ENCODE measurements at places on chromosomes 5 and 9.

DNA sequence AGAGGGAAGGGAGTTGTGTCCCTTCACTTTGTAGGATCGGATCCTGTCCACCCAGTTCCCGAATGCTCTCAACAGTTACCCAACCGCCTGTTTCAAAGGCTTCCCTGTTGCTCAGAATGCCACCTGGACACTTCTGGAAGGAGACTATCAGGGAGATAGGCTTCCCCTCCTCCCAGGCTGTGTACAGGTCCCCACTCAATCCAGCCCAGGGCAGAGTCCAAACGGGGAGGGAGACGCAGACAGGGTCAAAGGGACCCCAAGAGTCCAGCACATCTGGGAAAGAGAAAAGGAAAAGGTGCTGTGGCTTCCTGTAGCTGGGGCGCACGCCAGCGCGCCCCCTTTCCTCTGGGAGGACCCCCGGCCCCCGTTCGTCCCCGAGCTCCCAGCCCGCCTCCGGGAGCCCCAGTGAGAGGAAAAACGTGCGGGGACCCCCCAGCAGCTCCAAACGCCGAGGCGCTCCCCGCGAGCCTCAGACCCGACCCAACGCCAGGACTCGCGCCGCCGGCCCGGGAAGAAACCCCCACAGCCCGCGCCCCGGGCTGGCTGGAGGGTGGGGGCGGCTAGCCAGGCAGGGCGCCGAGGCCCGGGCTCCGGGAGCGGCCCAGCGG, 640 bp downstream of the SURF4 start:
- DNase-seq = no peak

- no peak for DNase-seq
Observed at GRCh38 chr5:131462454-131462853, 172.6 kb downstream of the RAPGEF6 start.

DNA sequence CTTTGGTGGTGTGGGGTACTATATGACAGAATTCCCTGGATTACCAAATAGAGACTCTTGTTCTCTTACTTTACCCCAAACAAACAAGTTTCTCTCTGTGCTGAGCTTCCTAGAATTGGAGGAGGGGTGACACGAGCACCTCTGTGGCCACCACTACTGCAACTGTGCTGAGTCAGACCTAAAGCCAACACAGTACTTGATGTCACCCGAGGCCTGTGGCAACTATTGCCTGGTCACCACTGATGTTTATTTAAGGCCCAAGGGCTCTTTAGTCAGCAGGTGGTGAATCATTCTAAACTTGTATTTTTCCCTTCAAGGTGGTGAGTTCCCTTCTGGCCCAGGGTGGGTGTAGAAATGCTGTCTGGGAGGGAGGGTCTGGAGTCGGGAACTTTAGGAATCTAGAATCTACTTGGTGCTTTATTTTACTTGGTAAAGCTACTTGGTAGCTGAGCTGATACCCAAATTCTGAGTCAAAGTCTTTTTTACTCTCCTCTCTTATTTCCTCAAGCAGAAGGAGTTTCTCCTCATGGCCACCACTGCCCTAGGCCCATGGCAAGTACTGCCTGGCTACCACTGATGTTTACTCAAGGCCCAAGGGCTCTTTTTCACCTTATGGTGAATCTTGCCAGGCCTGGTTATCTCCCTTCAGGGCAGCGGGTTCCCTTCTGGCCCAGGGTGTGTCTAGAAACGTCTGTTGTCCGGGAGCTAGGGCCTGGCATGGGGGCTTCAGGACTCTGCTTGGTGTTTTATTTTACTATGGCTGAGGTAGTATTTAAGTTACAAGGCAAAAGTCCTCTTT, 9.8 kb downstream of the LURAP1L start:
- no peak for DNase-seq

- no peak for DNase-seq
Observed at GRCh38 chr9:37936965-37937364, 33.0 kb upstream of the SLC25A51 start.

DNA sequence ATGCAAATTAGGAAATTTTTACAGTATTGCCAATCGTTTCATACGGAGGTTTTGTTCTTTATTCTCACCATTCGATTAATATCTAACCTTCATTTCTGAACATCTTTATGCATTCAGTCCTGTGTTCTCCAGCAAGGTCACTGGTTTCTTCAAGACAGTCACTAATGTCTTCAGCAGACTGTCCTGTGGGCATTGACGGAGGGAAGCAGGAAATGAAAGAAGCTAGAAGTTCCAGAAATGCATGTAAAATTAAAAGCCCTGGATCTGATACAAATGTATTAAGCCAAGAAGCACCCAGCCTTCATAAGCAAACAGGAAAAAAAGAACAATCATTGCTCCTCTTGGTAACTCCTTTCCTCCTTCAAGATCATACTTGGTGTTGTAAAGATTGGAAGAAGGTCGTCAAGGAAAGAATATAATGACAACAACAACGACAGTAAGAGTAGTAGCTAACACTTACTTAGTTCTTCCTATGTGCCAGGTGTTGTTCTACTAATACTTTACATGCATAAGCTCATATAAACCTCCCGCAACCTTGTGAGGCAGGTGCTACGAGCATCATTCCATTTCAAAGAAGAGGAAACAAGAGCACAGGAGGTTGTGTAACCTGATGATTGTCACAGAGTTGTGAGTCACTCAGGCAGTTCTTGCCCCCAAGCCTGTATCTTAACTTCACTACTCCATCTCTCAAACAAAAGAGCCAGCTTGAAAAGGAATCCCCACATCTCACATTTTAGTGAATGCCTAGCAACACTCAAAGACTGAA, 59.9 kb upstream of the CER1 start:
- DNase-seq = no peak

DNA sequence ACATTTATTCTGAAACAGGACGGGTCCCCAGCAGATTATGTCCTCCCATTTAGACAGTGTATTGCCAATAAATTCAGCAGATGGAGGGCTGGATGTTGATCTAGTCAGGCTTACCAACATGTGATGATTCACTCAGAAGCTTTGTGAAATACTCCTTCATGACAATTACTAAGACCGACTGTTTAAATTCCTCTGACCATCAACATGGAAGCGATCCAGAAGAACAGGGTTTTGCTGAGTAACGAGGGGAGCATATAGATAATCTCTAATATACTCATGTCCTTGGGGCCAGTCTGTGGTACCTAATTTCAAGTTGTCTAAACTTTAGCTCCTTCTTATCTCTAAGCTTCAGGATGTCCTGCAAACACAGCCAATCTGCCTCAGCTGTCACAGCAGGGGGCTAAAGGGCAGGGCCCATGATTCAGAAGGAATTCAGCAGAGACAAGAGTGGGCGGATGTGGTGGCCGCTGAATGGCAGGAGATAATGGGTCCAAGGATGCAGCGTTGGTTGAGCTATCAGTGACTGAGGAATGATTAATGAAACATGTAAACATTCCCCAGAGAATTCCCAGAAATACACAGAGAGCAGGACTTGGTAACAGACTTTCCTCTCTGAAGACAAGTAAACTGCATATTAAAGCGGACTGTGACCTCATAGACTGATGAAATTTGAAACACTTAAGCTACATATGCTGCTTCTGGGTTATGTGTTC, 109.4 kb downstream of the ANKRD55 start:
- DNase-seq = no peak
